ENCODE measurements at places on chromosomes 1 and 21. TPM values are rescaled to one million over a fixed set of nuclear protein-coding genes. Genes with fewer than 3 reads are reported as not detected.
A peak's percentile ranks its signal among the peaks of the same experiment; 100 is the strongest.

GRCh38 chr1:218592688-218593087 is 247.6 kb downstream of the TGFB2 start:
- H3K27me3 ChIP-seq = peaks cover 5% of the 10 kb centered on the region
- H3K27ac ChIP-seq = no peak overlapping the region
- H3K4me3 ChIP-seq = no peak overlapping the region
- no peaks in the 10 kb centered on the region for H3K36me3 ChIP-seq

- no peak overlapping the region for H3K27ac ChIP-seq
- no peak overlapping the region for H3K4me3 ChIP-seq
- peaks cover 52% of the 10 kb centered on the region for H3K27me3 ChIP-seq
- no peak for DNase-seq
Measured at GRCh38 chr1:208030288-208031091, 119.6 kb upstream of the CD34 start.

- H3K4me3 ChIP-seq = no peak overlapping the region
- H3K27me3 ChIP-seq = no peaks in the 10 kb centered on the region
- DNase-seq = no peak
- peaks cover 9% of the 10 kb centered on the region for H3K36me3 ChIP-seq
- no peak overlapping the region for H3K27ac ChIP-seq
Measured at GRCh38 chr1:246067432-246068216, 439.5 kb downstream of the SMYD3 start.

DNA sequence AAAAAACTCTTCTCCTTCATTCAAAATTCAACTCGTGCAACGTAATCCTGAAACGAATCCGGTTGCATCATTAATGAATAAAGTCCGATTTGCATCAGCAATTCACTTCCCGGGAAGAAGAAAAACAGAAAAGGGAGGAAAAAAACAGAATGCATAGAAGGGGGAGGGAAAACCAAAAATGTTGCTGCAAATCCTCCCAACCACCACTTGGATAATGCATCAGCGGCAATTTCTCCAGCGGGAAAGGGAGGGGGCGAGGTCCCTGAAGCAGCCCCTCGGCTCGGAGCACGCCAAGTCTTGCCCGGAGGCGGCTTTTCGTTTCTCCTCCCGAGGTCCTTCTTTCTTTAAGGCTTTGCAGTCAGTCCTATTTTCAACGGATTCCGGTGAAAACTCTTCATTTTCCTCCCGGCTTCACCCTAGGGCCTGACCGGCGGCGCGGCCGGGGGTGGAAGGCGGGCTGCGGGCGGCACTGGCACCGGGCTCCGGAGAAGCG is 723 bp downstream of the CDC42BPA start:
- peaks cover 5% of the 10 kb centered on the region for H3K4me1 ChIP-seq
- peaks cover 52% of the 10 kb centered on the region for H3K27me3 ChIP-seq
- H3K27ac ChIP-seq = no peak overlapping the region
- H3K36me3 ChIP-seq = peaks cover 2% of the 10 kb centered on the region

GRCh38 chr1:98045211-98045766 is 124.5 kb upstream of the DPYD start:
- H3K4me1 ChIP-seq = peaks cover 17% of the 10 kb centered on the region
- peak overlapping the region; percentile 87 for H3K4me3 ChIP-seq
- peaks cover 70% of the 10 kb centered on the region for H3K27me3 ChIP-seq

DNA sequence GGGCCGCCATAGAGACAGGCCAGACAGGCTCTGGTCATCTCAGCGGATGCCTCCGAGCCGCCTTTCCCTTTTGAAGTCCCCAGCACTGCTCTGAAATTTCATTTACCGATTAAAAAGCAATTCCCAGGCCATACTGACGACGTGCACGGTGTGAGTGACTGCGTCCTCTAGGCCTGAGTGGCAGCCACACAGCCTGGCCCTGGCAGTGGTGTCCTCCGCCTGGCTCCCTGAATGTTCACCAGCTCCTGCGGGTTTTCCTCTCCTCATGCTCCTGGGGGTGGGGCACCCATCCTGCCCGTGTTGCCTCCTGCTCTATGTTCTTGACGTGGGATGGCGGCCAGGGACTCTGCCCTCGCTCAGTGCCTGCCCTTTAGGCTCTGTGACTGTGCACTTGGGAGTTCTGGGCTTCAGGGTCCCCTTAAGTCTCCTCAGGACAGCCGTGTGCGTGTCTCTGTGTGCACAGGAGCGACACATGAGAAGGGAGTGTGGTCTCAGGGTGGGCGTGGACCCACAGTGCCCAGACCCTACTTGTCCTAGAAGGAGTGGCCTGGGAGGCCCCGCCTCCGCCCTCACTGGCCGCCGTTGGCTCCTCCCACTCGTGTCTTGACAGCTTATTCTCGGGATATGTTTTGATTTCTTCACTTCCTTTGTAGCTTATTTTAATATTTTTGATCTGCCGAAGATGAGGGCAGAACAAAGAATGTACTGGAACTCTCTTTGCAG is 3.6 kb downstream of the SKI start:
- DNase-seq = peak; percentile 70
- peaks cover 6% of the 10 kb centered on the region for H3K36me3 ChIP-seq
- H3K4me1 ChIP-seq = peaks cover 39% of the 10 kb centered on the region
- peak overlapping the region; percentile 96 for H3K27ac ChIP-seq
- H3K4me3 ChIP-seq = peak overlapping the region; percentile 92

- H3K27me3 ChIP-seq = peaks cover 61% of the 10 kb centered on the region
- H3K4me3 ChIP-seq = peak overlapping the region; percentile 53
- peaks cover 3% of the 10 kb centered on the region for H3K36me3 ChIP-seq
- no peak overlapping the region for H3K27ac ChIP-seq
- peaks cover 19% of the 10 kb centered on the region for H3K4me1 ChIP-seq
Measured at GRCh38 chr1:26409191-26409807, 1.3 kb upstream of the LIN28A start.

GRCh38 chr1:9280015-9280860 is 12.5 kb upstream of the SPSB1 start:
- no peak overlapping the region for H3K27ac ChIP-seq
- DNase-seq = no peak

- H3K27me3 ChIP-seq = peaks cover 54% of the 10 kb centered on the region
- H3K4me1 ChIP-seq = no peaks in the 10 kb centered on the region
- DNase-seq = no peak
- no peak overlapping the region for H3K27ac ChIP-seq
Measured at GRCh38 chr1:227424953-227425352, 106.7 kb upstream of the CDC42BPA start.

GRCh38 chr1:183139281-183139942 is 46.7 kb upstream of the LAMC2 start:
- no peak overlapping the region for H3K27ac ChIP-seq
- no peak overlapping the region for H3K4me3 ChIP-seq
- DNase-seq = no peak
- no peaks in the 10 kb centered on the region for H3K36me3 ChIP-seq

GRCh38 chr1:47837866-47838561 is 159.2 kb downstream of the TRABD2B start:
- no peak overlapping the region for H3K4me3 ChIP-seq
- no peak for DNase-seq
- H3K36me3 ChIP-seq = no peaks in the 10 kb centered on the region
- H3K27me3 ChIP-seq = peaks cover 24% of the 10 kb centered on the region
- peaks cover 2% of the 10 kb centered on the region for H3K4me1 ChIP-seq

Gene PLPPR4
- not detected for total RNA-seq

GRCh38 chr1:94553323-94553730 is 11.8 kb upstream of the F3 start:
- no peak for DNase-seq
- H3K36me3 ChIP-seq = no peaks in the 10 kb centered on the region
- no peak overlapping the region for H3K27ac ChIP-seq
- no peaks in the 10 kb centered on the region for H3K4me1 ChIP-seq
- peaks cover 49% of the 10 kb centered on the region for H3K27me3 ChIP-seq

GRCh38 chr1:3491291-3492246 is 37.1 kb downstream of the ARHGEF16 start:
- no peak overlapping the region for H3K27ac ChIP-seq
- peaks cover 5% of the 10 kb centered on the region for H3K4me1 ChIP-seq
- no peaks in the 10 kb centered on the region for H3K27me3 ChIP-seq
- peaks cover 2% of the 10 kb centered on the region for H3K36me3 ChIP-seq

GRCh38 chr1:20666804-20667203 is 5.6 kb upstream of the DDOST start:
- no peak overlapping the region for H3K4me3 ChIP-seq
- H3K27ac ChIP-seq = peak overlapping the region; percentile 17
- no peaks in the 10 kb centered on the region for H3K36me3 ChIP-seq
- DNase-seq = no peak

Gene S100B
- total RNA-seq = not detected

GRCh38 chr1:26359981-26360806 is 6.3 kb upstream of the CRYBG2 start:
- H3K27me3 ChIP-seq = peaks cover 11% of the 10 kb centered on the region
- H3K4me1 ChIP-seq = peaks cover 52% of the 10 kb centered on the region
- DNase-seq = peak; percentile 29
- H3K4me3 ChIP-seq = peak overlapping the region; percentile 88
- H3K36me3 ChIP-seq = peaks cover 3% of the 10 kb centered on the region
- H3K27ac ChIP-seq = peak overlapping the region; percentile 90

GRCh38 chr1:27967884-27968466 is 8.2 kb downstream of the XKR8 start:
- H3K27ac ChIP-seq = peak overlapping the region; percentile 87
- H3K27me3 ChIP-seq = no peaks in the 10 kb centered on the region
- no peak for DNase-seq
- no peak overlapping the region for H3K4me3 ChIP-seq
- peaks cover 18% of the 10 kb centered on the region for H3K4me1 ChIP-seq
- H3K36me3 ChIP-seq = peaks cover 7% of the 10 kb centered on the region

Gene TENT5C
- total RNA-seq = 173 TPM

DNA sequence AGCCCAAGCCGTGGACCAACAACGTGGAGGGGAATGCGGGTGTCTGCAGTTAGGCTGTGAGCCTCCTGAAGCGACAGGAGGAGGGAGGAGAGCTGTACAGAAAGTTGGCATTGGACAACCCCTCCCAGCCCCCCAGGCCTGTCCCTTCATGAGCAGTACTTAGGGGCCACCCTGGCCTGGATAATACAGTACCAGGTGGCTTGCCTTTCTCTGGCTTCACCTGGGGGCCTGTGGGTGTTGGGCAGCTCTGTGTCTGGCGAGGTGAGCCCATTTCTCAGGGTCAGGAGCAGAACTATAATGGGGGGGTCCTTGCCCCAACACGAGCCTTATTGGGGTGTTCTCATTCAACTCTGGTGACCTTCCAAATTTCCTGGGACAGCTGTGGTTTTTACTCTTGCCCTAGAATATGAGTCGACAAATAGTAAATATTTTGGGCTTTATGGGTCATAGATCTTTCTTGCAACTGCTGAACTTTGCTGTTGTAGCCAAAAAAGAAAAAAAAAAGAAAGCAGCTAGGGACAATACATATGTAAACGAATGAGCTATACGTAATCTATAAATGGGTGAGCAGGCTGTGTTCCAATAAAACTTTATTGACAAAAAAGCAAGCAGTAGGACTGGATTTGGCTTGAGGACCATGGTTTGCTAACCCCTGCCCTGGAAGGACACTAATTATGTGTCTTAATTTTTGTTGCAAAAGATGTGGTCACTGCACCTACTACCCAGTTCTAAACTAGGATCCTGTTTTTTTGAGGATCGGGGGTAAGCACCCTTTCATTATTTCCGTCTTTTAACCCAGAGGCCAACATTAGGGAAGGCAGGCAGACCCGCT is 11.4 kb downstream of the COQ8A start:
- no peak overlapping the region for H3K27ac ChIP-seq
- peaks cover 20% of the 10 kb centered on the region for H3K4me1 ChIP-seq
- no peak overlapping the region for H3K4me3 ChIP-seq
